CMK (cell line): ENCODE measurements at places on chromosomes 3 and 15.

- DNase-seq: no peak
Measured at GRCh38 chr3:126003447-126004190, 34.6 kb downstream of the ROPN1B start.

DNA sequence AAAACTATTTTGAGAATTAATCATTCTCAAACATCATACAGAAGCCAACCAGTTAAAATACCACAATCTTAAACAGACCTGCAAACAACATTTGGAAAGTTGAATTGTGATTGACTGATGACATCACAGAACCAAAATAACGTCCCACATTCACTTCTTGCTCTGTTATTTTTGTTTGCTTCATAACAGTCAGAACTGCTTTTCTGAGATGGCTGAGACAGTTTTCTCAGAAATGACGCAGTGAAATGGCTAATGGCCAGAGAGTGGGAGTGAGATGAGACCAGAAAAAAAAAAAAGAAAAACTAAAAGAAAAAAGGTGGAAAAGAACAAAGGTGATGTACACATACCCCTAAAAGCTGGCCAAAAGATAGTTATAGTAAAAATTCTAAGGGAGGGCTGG, 1061.2 kb downstream of the FHIT start:
- DNase-seq: no peak

DNA sequence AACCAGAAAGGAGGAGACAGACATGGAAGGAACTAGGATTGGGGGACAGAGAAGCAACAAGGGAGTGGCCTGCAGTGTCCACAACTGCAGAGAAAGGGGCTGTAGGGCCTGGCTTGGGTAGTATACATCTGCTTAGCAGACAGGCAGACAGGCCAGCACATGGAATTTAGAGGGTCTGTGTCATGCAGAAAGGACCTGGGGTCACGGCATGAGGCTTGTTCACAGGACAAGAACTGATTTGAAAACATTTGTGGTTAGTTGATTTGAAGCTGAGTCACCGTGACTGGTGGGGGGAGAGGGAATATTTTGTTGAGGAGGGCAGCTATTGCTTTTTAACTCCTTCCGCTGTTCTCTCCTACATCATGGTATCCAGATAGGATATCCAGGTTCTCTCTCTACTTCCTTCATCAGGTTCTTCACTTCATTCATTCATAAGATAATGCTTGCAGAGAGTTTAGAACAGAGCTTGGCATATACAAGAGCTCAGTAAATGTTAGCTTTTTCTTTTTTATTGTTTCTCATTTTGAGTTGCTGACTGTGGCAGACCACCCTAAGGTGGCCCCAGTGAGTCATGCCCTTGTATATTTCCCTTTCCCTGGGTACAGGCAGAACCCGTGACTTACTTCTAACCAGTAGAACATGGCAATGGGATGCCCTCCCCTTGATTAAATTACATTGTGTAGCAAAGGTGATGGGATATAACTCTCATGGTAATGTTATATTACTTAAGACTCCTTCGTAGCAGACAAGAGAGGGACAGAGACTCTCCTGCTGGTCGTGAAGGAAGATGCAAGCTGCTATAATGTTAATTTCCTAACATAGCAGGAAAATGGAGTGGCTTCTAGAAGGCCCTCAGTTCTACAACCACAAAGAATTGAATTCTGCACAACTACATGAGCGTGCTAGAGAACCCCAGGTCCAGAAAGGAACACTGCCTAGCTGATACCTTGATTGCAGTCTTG, 95.0 kb upstream of the NMNAT3 start:
- DNase-seq: no peak

GRCh38 chr15:51310064-51310463, 28.3 kb downstream of the CYP19A1 start:
- DNase-seq: no peak

- no peak for DNase-seq
Measured at GRCh38 chr3:81643721-81644120, 117.7 kb downstream of the GBE1 start.

- no peak for DNase-seq
Measured at GRCh38 chr3:189580190-189580589, 51.0 kb upstream of the TP63 start.

DNA sequence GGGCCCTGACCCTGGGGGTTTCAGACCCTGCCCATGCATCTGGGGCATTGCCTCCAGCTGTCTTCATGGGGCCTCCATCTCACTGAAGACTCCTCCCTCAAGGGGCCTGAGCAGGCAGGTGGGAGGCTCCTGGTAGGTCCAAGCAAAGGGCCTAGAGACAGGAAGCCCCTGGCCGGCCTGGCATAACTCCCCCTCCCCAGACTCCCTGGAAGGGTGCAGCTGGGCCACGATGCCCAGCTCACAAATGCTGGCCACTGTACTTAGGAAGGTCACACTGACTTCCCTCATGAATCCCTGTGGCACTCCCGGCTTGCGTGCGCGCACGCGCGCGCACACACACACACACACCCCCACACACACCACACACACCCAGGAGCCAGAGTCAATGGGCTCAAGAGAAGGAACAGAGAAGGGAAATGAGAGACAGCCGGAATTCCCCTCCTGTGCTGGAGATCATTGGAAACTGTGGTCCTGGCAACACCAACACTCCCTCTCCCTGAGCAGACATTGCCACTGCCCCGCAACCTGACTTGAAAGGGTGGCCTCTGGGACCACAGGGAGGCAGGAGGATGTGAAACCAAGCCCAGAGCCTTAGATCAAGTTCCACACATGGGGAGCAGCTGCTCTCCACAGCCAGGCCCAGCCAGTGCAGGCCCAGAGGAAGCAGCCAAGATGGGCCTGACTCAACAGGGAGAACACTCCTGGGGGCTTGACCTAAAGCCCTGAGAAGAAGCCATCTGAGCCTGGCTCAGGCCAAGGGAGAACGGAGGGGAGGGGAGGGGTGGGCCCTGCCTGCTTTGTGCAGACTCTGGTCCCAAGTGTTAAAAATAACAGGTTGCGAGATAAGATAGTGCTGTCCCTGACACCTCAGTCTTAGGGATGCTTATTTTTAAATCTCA, 69.7 kb downstream of the SCN5A start:
- DNase-seq: no peak

DNA sequence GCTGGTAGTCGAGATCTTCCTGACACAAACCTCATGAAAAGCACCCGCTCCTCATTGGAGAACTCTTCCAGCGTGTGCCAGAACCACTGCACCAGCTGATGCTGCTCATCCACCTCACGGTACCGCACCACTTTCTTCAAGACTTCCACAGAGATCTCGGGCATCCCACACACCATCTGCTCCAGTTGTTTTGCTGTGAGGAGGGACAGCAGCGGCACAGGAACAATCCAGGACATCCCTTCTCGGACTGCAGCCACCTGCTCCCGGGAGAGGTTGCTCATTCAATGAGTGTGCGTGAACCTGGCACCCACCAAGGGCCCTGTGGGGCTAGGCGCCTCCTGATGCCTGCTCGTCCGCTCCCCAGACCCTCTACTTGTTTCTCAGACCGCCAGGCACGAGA, 15.1 kb downstream of the FBXL22 start:
- DNase-seq: no peak

DNA sequence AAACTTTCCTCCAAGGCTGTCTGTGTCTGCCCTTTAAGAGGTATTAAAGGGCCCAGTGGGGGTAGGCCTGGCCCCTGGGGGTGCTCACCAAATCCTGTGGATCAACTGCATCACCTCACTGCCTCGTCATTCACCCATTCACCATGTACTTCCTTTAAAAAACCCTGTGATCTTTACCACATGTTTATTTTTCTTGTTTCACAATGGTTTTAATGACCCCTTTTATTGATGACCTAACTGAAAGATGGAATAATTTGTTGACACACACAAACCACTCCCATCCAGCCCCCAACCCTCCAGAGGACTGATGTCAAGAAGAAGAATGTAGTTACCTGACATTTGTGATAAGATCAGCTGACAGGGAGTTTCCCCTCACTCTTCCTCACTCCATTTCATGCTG, 40.8 kb downstream of the KCNAB1 start:
- DNase-seq: no peak

GRCh38 chr3:196625331-196625730, 14.2 kb upstream of the NRROS start:
- DNase-seq: no peak

DNA sequence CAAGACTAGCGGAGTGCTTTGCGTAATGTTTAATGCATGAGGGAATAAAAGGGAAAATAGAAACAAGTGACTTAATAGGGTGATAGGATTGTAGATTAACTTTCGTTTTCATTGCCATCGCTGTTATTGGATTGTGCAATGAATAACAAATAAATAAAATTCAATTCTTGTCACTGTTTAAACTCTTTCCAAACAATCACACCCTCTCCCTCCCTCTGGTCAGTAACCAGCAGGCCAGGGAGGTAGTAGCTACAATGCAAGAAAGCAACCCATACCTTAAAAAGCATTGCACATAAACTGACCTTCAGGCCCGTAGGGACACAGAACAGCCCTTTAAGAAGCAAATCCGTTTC, 705 bp upstream of the TFRC start:
- DNase-seq: no peak

- no peak for DNase-seq
Measured at GRCh38 chr15:101033801-101034200, 114.6 kb downstream of the LRRK1 start.

DNA sequence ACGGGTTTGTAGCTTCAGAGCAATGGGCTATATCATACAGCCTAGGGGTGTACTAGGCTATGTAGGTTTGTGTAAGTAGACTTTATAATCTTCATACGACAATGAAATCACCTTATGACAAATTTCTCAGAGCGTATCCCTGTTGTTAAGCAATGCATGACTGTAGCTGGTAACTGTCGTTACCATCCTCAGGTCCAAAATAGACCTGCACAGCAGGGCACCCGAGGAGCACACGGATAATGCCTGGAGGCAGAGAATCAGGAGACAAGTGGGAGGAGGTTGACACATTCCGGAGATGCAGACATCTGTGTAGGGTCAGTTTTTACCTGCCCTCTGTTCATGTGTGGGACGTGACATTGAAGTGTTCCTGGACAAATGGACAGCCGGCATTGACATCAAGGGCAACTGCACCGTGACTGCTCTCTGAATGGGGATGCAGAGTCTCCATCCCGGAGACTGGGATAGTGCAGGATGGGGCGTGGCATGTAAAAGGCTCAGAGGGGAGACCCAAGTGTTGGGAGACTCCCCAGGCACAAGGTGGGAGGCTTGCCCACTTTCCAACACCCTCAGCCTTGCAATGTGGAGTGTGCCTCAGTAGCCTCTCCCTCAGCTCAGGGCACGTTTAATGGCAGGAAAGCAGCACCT, 45.9 kb upstream of the PGPEP1L start:
- DNase-seq: no peak

- DNase-seq: no peak
Measured at GRCh38 chr3:178200316-178200715, 335.9 kb upstream of the KCNMB2 start.

DNA sequence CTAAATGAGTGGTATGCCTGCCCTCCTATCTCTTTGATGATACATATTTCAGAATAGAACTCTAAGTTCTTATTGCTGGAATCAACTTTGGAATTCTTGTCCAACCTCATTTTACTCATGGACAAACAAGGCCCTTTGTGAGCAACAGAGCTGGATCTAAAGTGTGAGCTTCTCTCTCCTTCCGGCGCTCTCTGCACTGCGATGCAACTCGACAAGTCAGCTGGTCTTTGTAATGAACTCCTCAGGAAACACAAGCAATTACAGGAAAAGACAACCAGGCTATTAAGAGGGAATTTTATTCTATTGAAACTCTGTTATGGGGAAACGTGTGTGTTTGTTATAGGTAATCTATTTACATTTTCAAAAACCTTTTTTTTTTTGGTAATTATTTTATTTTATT, 20.3 kb upstream of the NRROS start:
- no peak for DNase-seq

- no peak for DNase-seq
Measured at GRCh38 chr3:187571701-187572100, 98.5 kb downstream of the SST start.

GRCh38 chr15:44798826-44799225, 62.5 kb downstream of the TRIM69 start:
- DNase-seq: no peak

DNA sequence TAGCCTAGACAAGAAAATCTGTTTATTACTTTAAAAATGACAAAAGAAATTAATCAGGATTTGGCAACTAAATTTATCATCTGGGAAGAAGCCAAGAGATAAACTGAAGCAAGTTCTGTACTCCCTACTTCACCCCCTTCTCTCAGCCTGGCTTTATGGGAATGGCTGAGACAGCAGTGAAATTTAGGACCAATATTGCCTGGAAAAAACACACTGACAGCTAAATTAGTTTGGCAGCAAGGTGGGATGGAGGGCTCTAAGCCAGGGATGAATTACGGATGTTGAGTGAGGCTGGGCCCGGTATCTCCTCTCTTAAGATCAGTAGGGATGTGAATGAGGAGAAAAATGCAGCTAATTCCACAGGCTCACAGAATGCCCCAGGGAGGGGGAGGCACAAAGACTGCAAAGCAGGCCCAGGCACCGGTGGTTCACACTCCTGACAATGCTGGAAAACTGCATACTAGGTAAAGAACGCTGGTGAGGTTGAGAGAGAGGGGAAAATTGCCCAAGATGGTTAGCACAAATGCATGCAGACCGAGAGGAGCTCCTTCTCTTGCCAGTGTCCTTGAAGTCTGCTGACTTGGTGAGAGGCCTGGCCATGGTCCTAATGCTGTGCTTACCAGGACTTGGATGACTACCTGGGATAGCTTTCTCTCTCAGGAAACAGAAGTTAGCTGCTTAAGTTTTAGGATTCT, 89.0 kb downstream of the WDR76 start:
- DNase-seq: no peak

DNA sequence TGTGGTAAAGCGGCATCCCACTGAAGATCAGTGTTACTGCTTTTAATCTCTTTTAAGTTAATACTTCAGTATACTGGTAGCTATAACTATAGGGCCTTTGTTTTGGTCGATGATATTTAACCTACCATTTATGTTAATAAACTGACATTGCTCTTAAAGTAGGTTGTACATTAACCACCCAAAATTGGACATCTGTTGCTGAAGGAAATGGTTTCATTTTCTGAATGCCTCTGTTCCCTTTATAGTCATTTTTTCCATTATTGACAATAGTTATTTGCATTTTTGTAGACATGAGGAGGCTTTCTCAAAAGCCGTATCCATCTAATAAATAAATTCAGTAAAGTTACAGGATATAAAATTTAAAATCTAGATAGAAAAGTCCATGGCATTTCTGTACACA, 252.4 kb upstream of the UBE2E1 start:
- DNase-seq: no peak

- no peak for DNase-seq
Measured at GRCh38 chr3:66121318-66121717, 82.6 kb upstream of the MAGI1 start.

- no peak for DNase-seq
Measured at GRCh38 chr15:79942741-79943481, 28.1 kb downstream of the BCL2A1 start.
